ENCODE measurements at places on chromosomes 6 and 20.

- no peak for DNase-seq
Measured at GRCh38 chr6:128233531-128233930, 286.9 kb downstream of the PTPRK start.

DNA sequence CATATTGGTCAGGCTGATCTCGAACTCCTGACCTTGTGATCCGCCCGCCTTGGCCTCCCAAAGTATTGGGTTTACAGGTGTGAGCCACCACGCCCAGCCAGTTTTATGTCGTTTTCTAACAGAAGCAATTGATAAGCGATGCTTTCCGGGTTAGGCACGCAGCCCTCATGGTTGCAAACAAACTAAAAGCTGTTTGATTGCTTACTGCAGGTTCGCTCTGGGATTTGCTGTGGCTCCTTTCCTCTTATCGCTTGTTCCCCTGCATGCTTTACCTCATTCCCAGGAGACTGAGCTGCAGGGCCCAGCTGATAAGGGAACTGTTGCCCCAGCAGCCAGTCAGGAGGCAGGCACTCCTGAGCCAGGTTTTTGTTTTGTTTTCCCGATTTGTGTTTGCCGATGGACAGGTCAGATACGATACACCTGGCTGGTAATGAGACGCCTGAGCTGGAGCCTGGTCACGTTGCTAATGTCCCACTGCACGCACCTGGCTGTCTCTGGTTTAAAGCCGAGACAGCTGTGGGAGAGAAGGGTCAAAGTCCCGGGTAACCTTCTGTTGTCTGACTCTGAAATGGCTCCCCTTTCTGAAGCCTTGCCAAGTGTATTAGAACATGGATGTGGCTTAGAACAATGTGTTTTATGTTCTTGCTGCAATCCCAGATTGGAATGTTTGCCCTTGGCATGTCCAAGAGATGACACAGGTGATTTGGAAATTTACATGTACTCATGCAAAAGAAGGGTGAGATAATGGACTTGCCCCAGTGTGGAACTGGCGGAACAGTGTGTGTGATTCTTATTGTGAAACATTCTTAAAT lies 19.9 kb downstream of the DSP start:
- DNase-seq: no peak

GRCh38 chr20:52895235-52895634 lies 76.9 kb upstream of the TSHZ2 start:
- no peak for DNase-seq

GRCh38 chr6:85449818-85450759 lies at the start of gene NT5E:
Gene NT5E (plus strand): TSS chr6:85450083. CDS start chr6:85450140, 57 bp downstream.
- no peak for DNase-seq

DNA sequence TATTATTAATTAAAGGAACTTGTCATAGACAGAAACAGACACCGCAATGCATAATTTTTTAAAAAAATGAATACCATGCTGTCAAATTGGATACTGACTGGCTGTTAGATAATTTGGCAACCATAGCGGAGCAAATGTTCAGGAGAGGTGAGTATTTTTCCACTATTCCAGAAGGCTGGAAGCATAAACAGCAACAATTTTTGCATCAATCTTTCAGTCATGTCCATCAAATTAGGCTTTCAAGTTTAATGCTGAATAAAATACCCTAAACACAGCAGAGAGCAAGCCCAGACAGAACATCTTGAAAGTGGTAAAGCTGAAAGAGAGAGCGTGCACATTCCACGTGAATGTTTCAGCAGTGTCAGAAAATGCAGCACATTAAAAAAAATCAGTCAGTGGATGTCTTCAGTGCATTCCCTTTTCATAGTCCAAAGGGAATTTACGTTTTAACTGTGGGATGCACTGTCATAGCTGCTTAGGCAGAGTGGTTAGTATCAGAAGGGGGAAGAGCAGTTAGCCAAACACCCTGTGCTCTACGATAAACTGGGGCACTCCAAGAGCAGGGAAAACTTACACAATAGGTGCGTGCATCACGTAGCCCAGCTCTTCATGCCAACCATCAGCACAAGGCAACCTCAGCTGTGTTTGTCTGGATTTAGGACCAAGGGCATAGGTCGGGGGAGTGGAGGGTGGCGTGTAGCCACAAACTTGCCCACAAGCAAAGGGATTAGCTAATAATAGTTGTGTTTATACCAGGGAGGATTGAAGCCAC lies 116.2 kb upstream of the STMND1 start:
- DNase-seq: no peak
